Uterus (tissue), 4 donors: ENCODE measurements at places on chromosomes 1 and 21.

- no peaks in the 10 kb centered on the region for H3K36me3 ChIP-seq
- H3K27ac ChIP-seq, result no peak overlapping the region
- DNase-seq, result no peak
- H3K27me3 ChIP-seq, result no peaks in the 10 kb centered on the region
Observed at GRCh38 chr1:73593364-73593763, 604.6 kb downstream of the LRRIQ3 start.

DNA sequence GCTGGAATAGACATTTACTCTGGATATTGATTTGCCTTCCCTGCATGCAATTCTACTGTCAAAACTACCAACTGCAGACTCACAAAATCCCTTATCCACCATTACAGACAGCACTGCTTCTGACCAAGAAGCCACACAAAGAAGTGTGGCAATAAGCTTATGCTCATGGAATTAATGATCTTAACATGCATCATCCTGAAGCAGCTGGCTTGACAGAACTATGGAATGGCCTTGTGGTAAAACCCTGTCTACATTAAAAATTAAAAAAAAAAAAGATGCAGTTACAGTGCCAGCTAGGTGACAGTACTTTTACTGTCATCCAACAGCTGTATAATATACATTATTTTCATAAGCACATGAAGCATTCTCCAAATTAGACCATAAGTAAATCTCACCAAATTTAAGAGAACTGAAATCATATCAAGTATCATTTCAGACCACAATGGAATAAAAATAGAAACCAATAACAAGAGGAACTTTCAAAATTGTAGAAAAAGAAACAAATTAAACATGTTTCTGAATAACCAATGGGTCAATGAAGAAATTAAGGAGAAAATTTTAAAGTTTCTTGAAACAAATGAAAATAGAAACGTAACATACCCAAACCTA lies 70.7 kb downstream of the SCMH1 start:
- H3K4me1 ChIP-seq, result no peaks in the 10 kb centered on the region
- no peaks in the 10 kb centered on the region for H3K27me3 ChIP-seq
- H3K27ac ChIP-seq, result no peak overlapping the region

DNA sequence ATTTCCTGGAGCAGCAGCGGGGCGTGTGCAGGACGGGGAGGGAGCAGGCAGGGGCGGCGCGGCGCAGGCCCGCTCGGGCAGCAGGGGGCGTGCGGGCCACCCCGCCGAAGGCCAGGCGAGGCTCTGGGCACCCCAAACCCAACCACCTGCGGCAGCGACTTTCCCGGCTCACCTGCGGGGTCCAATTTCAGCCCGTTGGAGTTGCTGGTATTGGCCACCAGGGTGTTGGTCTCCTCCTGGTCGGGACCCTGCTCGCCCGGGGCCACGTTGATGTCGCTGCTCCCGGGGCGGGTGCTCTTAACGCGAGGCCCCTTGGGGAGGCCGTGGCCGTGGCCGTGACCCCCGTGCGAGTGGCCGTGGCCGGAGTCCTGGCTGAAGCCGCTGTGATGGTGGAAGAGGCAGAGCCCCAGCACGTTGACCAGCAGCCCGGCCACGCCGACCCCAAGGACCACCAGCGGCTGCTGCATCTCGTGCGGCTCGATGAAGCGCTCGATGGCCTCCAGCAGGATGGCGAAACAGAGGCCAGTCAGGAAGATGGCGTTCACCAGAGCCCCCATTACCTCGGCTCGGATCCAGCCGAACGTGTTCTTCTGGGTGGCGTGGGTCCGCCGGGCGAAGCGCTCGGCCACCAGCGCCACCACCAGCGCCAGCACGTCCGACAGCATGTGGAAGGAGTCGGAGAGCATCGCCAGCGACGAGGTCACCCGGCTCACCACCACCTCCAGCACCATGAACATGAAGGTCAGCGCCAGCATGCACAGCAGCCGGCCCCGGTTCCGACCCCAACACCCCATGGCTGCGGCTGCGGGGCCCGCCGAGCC lies 932 bp downstream of the SLC30A1 start:
- no peaks in the 10 kb centered on the region for H3K27me3 ChIP-seq
- peak; percentile 57 for DNase-seq
- no peaks in the 10 kb centered on the region for H3K4me1 ChIP-seq
- no peaks in the 10 kb centered on the region for H3K36me3 ChIP-seq
- H3K4me3 ChIP-seq, result peak overlapping the region; percentile 97

DNA sequence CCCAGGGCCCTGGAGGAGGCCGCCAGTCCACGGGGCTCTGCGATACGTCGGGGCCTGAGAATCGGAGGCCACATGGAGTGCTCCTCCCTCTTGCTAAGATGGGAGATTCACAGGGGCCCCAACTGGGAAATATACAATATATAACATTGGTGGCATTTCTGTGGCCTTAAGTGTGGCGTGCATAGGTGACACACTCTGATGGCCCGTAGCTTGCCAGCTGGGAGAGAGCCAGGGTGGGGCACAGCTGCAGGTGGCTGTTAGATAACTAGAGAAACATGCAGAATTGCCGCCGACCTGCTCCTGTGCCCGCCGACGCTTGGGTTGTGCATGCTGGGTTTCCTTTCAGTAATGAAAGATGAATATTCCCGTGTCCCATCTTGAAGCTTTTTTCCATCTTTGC lies 30.1 kb downstream of the UMODL1 start:
- no peak overlapping the region for H3K4me3 ChIP-seq
- H3K4me1 ChIP-seq, result no peaks in the 10 kb centered on the region
- H3K36me3 ChIP-seq, result no peaks in the 10 kb centered on the region
- no peak overlapping the region for H3K27ac ChIP-seq
- H3K27me3 ChIP-seq, result no peaks in the 10 kb centered on the region

GRCh38 chr1:5140136-5140535 lies 485.7 kb downstream of the AJAP1 start:
- H3K27ac ChIP-seq, result no peak overlapping the region
- no peak for DNase-seq
- no peaks in the 10 kb centered on the region for H3K4me1 ChIP-seq

DNA sequence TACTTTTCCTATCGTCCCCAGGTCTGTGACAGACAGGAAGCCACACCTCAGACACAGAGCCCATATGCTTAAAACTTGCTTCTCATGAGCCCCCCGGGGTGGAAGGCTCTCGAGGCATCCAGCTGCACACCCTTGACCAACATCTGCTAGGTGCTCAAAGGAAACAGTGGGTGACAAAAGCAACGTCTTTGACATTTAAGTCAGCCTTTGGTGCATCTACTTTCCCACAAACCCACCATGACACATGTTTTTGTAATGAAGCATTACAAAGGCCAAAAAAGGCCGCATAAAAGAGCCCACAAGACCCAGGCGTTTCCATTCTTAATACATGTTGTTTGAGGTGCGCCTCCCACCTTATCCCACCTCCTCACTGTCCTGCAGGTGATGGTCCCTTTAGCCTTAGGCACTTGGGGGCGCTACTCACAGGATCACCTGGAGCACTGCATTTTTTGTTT lies 11.8 kb upstream of the FASLG start:
- H3K27me3 ChIP-seq, result no peaks in the 10 kb centered on the region
- no peak overlapping the region for H3K27ac ChIP-seq
- no peak for DNase-seq
- no peak overlapping the region for H3K4me3 ChIP-seq

GRCh38 chr1:36755303-36756230 lies 272.9 kb upstream of the CSF3R start:
- H3K4me3 ChIP-seq, result no peak overlapping the region
- no peak overlapping the region for H3K27ac ChIP-seq
- H3K4me1 ChIP-seq, result no peaks in the 10 kb centered on the region
- DNase-seq, result no peak

DNA sequence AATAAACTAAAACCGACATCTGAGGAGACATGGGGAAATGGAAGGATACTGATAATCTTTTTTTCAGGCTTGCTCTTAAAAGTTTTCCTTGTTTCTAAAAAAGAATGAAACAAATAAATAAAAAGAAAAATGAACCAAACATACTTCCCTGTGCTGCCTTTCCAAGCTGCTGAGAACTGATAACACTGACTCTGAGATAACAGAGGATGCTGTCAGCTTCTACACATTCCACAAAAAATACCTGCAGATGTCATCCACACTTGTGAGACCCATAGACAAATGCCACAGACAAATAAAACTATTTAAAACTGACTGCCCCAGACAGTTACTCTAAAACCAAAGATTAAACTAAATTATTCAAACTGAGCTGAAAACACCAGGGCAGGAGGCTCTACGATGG lies 12.0 kb upstream of the OR6K3 start:
- no peaks in the 10 kb centered on the region for H3K36me3 ChIP-seq
- no peak for DNase-seq

GRCh38 chr1:177926201-177926600 lies 43.7 kb downstream of the SEC16B start:
- H3K4me1 ChIP-seq, result no peaks in the 10 kb centered on the region
- H3K36me3 ChIP-seq, result no peaks in the 10 kb centered on the region
- no peak overlapping the region for H3K4me3 ChIP-seq
- H3K27ac ChIP-seq, result peak overlapping the region; percentile 72
- no peak for DNase-seq
- no peaks in the 10 kb centered on the region for H3K27me3 ChIP-seq

DNA sequence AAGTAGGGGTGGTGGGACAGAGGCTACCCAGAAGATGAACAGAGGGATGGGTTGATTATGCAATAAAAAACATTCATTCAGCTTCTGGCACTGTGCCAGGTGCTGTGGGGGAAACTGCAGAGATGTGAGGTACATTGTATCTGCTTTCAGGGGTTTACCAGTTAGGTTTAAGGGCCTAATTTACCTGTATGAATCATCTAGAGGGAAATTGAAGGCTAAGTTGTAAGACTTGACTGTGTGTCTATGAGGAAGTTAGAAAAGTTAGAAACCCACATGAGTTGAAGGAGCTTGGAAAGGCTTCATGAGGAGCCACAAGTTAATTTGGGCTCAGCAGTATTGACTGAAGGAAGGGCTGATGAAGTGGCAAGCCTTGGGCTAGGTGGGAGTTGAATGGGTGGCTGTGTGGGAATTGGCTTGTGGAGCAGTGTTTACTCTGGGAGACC lies 36.7 kb upstream of the APOBEC4 start:
- DNase-seq, result no peak
- no peaks in the 10 kb centered on the region for H3K4me1 ChIP-seq
- H3K4me3 ChIP-seq, result no peak overlapping the region
- H3K27ac ChIP-seq, result no peak overlapping the region

DNA sequence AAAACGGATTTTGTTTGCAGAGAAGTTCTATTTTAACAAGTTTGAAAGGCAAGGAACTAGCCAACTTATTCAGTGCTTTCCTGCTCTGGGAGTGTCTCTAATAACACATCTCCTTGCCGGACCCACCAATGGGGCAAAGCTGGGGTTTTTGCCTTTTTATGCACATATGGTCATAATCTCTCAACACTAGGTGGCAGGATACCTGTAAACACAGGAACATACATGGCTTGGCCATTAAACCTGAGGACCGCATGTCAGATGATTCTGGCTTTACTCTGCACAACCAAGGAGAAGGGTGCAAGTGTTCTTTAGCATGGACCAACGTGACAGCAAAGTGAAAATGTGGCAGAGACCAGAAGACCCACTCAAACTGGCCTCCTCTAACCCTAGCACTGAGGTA lies 4.9 kb downstream of the TMEM9 start:
- H3K27me3 ChIP-seq, result no peaks in the 10 kb centered on the region
- no peak overlapping the region for H3K27ac ChIP-seq
- H3K4me1 ChIP-seq, result peaks cover 7% of the 10 kb centered on the region

DNA sequence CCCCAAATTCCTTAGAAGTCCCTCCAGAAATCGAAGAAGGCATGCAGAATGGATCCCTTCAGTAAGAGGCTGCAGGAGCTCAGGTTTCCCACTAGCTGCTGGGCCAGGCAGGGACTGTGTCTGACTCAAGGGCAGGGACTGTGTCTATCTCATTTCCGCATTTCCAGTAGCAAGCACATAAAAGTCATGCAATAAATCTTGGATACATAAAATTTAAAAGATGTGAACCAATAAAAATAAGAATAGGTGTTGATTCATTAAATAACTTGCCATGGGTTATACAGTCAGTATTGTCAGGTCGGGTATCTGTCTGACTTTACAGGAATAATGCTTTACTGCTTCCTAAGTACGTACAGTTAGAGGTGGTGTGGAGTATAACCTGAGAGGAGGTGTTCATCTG lies 15.2 kb downstream of the PM20D1 start:
- no peak overlapping the region for H3K4me3 ChIP-seq
- H3K36me3 ChIP-seq, result no peaks in the 10 kb centered on the region
- H3K27ac ChIP-seq, result no peak overlapping the region
- DNase-seq, result no peak
- no peaks in the 10 kb centered on the region for H3K27me3 ChIP-seq
